NCI-H2081 treated with DMSO at 0.1 percent for 48 hours (cell line): ENCODE measurements at places on chromosomes 5 and 9.

- no peak for DNase-seq
Observed at GRCh38 chr5:114243281-114243971, 118.4 kb upstream of the KCNN2 start.

GRCh38 chr5:44740660-44741059, 68.1 kb upstream of the MRPS30 start:
- DNase-seq, result no peak

DNA sequence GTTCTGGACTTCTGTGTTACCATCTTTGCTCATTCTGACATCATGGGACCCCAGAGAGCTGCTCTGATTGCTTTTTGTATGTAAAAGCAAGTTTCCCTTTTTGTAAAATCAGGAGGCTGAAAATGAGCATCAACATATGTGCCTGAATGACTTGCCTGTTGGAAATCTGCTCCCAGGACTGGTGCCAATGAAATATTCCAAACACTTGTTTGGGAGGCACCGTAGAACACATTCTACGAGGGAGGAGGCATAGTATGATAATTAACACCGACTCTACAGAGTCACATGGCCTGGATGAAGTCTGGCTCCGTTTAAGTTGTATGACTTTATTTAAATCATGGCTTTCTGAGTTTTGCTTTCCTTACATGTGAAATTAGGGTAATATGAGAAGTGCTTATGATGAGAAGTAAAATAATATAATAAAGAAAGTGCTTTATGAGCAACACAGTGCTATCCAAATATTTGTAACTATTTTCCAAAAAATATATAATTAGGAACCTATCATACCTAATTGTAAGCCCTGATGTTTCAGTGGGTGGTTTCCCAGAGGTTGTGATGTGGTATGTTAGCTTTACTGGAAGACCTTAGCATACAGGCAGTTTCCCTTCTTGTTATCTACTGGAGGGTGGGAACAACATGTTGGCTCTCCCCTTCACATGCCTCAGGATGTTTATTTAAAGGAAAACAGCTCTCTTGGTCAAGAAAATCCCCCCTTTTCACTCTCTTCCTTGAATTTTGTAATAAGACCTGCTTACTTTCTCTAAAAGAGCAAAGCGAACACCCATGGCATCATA, 238.1 kb downstream of the FBXL7 start:
- DNase-seq, result no peak

DNA sequence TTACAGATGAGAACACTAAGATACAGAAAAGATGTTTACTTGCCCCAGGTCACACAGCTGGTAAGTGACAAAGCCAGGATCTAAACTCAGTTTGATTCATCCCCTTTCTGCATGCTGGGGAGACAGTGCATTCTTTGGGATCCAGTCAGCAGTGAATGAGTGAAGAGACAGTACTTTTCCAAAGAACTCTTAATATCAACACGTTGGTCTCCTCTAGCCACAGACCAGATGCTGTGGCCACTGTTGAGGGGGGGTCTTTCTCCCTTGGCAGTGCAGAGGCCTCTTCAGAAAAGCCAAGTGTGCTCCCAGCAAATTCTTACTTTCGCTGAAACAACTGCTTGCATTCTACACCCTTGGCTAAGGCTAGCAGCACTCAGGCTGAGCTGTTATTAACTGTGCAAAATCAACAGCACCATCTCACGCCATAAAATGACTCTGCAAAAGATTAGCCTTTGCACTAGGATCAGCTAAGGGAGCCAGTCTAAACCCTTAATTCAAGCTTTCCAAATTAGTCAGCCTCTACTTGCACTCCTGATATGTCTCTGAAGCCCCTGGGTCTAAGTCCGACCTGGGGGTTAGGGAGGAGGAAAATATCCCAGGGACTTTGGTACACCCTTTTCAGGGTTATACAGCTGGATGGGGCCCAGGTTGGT, 4.8 kb upstream of the TMEM171 start:
- DNase-seq, result no peak

DNA sequence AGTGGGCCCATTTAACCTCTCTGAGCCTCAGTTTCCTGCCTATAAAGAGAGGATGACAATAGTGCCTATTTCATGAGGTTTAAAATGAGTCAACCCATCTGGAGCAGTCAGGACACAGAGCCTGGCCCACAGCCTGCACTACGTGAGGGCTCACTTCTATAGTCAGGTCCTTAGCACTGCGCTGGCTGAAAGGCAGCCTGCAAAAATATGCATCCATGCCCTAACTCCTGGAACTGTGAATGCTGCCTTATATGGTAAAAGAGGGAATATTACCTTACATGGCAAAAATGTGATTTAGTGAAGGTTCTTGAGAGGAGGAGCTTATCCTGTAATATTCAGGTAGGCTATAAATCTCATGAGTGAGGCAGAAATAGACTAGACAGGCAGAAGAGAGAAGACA, 98.5 kb downstream of the GABBR2 start:
- no peak for DNase-seq

DNA sequence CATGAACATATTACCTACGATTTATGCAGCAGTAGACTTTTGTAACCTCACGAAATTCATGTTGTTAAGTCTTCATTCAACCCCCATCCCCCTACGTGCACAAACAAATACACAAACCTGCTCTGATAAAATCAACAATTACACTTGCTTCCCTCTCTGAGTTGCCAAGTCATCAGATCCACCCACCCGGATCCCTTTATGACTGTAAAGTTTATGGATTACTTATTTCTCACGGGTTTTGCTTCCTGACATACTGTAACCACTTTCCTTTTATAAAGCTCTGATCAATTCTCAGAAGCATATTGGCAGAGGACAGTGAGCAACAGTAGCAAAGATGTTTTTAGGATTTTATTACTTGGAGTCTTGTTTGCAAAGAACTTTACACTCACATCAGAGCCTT, 70.5 kb downstream of the MLLT3 start:
- no peak for DNase-seq

DNA sequence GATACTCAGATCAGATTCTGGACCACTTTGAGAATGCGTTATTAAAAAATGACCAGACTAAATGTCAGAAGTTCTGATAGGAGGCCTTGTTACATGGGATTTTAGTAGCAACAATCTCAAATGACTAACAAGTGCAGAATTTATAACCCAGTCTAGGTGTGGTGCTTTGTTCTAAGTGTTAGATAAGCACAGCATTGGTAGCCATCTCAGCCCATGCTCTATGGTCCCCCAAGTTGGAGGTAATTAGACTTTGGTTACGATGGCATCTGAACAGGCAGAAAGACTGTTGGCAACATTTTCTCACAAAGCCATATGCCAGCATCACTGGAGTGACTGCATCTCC, 140.4 kb upstream of the RPS23 start:
- no peak for DNase-seq

GRCh38 chr5:179408611-179409010, 63.4 kb upstream of the ADAMTS2 start:
- DNase-seq, result no peak

- no peak for DNase-seq
Observed at GRCh38 chr5:136115183-136115865, 17.3 kb upstream of the SMAD5 start.

- DNase-seq, result no peak
Observed at GRCh38 chr9:95509851-95510708, 6.7 kb downstream of the PTCH1 start.

- DNase-seq, result no peak
Observed at GRCh38 chr5:111422245-111422644, 90.1 kb downstream of the STARD4 start.

- DNase-seq, result peak; percentile 67
Observed at GRCh38 chr5:20113031-20113715, 125.2 kb upstream of the CDH18 start.

DNA sequence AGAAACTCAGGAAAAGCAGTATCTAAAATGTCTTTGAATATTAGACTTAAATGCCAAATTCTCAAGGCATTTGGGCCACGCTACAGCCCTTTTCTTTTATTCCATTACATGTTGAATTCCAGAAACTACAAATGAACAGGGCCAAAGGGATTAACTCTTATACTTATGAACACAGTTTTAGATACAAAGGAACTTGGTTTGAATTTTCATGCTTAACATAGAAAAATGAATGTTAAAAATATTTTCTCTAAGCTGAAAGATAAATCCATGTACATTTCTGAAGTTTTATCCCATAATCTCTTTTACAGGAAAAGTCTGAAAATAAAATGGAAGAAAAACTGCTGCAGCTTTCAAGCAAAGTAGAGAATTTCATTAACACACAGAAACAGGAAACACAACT, 56.8 kb downstream of the FAM81B start:
- no peak for DNase-seq

DNA sequence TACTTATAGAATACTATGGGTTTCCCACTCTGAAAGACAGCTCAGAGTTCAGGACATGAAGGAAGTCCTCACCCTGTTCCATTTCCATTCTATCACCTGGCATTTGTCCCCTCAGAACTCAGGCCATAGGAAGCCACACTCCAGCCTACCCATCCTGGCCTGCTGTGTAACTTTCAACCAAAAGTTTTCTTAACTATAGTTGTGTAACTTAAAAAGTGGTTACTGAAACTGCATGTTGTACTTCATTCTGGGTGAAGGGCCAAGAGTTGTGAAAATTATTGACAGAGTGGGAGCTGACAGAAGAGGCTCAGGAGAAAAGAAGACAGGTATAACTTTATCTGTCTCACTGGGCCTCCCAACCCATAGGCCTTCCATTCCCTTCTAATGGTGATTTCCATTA, 212.5 kb downstream of the RAB3C start:
- no peak for DNase-seq

- DNase-seq, result no peak
Observed at GRCh38 chr5:156330141-156330870, 3.3 kb downstream of the SGCD start.

DNA sequence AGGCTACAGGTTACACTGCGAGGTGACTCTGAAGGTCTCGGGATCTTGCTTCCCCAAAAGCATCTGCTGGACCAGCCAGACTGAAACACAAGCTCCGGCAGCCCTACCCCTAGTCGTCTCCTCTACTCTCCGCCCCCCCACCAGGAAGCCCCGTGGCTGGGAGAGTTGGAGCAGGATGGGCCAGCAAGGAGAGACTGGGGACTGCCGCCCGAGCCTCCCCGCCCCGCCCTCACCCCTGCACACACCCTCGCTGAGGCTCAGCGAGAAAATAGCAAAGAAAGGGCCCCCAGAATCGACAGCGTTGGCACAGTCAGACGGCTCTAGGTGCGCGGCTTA, 1.3 kb downstream of the TRIM7 start:
- DNase-seq, result no peak

DNA sequence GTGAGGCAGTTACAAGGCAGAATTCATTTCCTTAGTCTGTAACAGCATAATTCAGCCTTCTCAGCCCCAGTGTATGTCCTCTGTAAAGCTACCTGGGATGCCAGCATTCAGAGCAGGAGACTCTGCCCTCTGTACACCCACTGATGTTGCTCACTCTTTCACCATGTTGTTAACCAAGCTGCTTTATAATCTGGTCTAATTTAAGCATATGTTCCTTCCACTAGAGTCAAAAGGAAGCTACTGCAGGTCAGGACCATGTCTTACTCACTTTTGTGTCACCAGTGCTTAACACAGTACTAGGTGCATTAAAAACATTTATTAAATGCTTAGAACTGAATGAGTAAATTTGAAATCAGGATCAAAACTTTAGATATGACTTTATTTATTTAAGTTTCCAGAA, 185.6 kb downstream of the FBXL17 start:
- no peak for DNase-seq

DNA sequence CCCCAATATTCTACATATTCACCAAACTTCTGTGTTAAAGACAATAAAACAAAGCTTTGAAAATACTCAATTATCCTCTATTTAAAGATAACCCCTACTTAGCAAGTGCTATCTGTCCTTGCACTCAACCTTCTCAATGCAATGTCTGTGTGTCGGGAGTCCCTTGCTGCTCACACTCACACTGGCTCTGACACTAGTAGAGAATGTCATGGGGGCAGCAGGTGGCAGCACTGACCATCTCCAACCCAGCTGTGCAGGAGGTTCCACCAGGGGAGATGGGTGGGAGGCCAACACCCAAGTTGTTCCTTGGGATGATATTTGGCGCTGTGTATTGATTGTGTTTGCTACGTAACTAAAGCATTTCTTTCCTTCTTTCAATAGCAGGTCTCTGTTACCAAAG, 59.4 kb upstream of the SIMC1 start:
- no peak for DNase-seq

GRCh38 chr9:110130211-110130610, 77.7 kb downstream of the C9orf152 start:
- DNase-seq, result no peak

DNA sequence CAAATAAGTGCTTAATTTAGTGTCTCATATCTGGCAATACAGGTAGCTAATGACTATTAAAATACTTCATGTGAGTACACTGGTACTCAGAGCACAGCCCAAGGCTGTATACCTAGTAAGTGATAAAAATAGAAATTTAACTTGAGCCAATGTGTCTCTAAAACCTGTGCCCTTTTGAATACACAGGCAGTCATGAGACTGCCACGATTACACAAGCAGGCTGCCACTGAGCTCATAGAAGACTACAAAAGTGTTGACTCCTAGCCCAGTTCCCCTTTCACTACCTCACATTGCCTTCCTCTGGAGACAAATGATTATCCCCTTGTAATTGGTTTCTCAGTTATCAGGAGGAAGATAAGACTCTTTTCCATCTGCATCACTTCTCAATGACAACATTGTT, 66.3 kb upstream of the PAPPA start:
- DNase-seq, result peak; percentile 64

DNA sequence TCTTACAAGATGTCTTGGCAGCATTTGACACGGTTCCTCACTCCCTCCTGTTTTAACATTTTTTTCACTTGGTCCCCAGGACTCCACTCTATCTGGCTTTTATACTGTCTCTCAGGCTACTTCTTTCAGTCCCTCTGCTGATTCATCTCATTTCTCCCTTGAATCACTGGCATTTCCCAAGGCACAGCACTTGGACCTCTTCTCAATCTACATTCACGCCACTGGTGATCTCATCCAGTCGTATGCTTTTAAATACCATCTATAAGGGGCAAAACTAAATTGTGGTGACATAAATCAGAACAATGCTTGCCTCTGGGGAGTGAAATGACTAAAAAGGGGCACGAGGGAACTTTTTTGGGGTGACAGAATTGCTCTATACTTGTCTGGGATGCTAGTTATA, 47.1 kb downstream of the MAPKAP1 start:
- no peak for DNase-seq

DNA sequence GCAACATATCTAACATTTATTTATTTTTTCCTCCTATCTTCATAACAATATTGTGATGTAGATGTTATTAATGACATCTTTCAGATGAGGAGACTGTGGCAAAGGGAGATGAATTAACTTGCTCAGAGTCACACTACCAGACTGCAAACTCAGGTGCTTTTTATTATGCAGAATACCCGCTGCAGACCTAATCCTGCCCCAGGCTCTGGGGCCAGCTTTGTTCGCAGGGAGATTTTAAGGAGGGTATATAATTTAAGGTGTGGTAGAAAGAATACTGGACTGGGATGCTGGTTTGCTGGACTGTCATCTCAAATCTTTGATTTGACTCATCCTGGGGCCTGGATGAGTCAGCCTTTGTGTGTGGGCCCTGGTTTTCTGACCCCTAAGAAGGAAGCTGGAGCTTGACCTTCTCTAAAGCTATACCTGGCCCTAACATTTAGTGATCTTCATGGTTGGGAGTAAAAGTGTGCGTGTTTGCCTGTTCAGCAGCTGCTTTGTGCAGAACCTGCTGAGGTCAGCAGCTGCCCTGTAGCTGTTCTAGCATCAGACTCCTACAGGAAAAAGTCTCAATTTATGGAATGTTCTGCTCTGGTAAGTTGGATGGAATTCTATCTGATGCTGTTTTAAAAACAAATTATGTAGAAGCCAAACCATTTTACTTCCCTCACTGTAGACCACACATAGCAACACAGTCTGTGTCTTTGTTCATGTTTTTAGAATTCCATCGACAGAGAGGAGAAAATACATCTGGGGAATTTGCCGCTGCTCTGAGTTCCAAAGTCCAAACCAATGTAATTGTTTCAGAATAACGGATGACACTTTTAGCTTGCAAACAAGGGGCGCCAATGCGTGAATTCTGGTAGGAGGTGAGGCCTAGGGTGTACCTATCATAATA, 4.5 kb downstream of the SLC36A1 start:
- no peak for DNase-seq
